ENCODE measurements at places on chromosomes 3 and 15.

DNA sequence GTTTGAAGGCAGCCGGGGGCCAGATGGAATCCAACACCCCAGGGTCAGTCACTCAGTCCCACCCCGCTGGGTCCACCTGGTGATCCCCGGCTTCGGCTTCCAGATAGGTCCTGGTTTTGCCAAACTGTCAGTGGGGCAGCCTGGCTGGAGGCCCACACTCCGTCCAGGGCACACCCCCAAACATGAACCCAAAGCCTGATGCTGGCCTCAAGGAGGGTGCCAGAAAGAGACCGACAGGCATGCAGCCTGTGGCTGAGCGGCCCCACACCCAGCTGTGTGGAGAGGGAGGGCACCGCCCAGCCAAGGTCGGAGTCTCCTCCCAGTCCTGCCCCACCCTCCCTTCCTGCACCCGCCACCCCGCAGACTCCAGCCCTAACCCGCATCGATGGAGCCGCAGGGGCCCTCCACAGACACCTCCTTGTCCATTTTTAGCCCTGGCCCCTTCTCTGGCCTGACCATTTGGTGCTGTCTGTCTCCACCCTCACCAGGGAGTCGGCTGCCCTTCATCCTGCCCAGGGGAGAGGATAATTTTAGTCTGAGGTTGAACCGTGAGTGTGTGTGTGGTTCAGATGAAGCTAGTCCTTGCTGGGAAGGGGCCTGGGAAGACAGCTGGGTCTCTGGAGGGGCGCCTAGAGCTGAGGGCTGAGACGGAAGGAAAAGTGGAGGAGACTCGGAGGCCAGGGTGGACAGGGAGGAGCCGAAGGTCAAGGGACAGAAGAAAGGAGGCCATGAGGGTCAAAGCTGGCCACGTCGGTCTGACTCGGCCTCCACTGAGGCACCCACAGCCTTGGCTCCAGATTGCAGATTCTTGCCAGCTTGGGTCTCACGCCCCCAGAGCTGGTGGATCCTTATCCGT, 23.1 kb downstream of the TNK2 start:
- no peak overlapping the region for H3K4me3 ChIP-seq
- no peak for DNase-seq
- no peaks in the 10 kb centered on the region for H3K36me3 ChIP-seq
- no peaks in the 10 kb centered on the region for H3K27me3 ChIP-seq
- H3K4me1 ChIP-seq = peaks cover 8% of the 10 kb centered on the region

GRCh38 chr3:165339753-165340152, 143.6 kb upstream of the SLITRK3 start:
- no peaks in the 10 kb centered on the region for H3K4me1 ChIP-seq
- no peak overlapping the region for H3K4me3 ChIP-seq
- H3K27me3 ChIP-seq = no peaks in the 10 kb centered on the region
- no peaks in the 10 kb centered on the region for H3K36me3 ChIP-seq
- no peak overlapping the region for H3K27ac ChIP-seq
- no peak for DNase-seq

GRCh38 chr3:77065750-77066149, 25.9 kb downstream of the ROBO2 start:
- H3K4me3 ChIP-seq = no peak overlapping the region
- DNase-seq = no peak
- no peaks in the 10 kb centered on the region for H3K36me3 ChIP-seq
- H3K27ac ChIP-seq = no peak overlapping the region

- H3K4me1 ChIP-seq = peaks cover 26% of the 10 kb centered on the region
- H3K27me3 ChIP-seq = no peaks in the 10 kb centered on the region
- no peak for DNase-seq
Measured at GRCh38 chr3:17974206-17974841, 231.9 kb upstream of the TBC1D5 start.

GRCh38 chr3:32401556-32402081, 10.0 kb downstream of the CMTM7 start:
- H3K36me3 ChIP-seq = peaks cover 4% of the 10 kb centered on the region
- DNase-seq = peak; percentile 77
- H3K4me1 ChIP-seq = peaks cover 26% of the 10 kb centered on the region
- H3K27me3 ChIP-seq = no peaks in the 10 kb centered on the region

- H3K4me3 ChIP-seq = no peak overlapping the region
- H3K36me3 ChIP-seq = no peaks in the 10 kb centered on the region
- no peaks in the 10 kb centered on the region for H3K27me3 ChIP-seq
- no peak overlapping the region for H3K27ac ChIP-seq
Measured at GRCh38 chr3:10281951-10282350, 10.8 kb downstream of the GHRL start.
